Activated CD8-positive, alpha-beta T cell treated with anti-CD3 and anti-CD28 coated beads, Interleukin-2, amount 10 ng/mL, durations not matched to agents 7 days and 5 days (primary cell): ENCODE measurements at places on chromosomes 16 and 17. TPM values are rescaled to one million over a fixed set of nuclear protein-coding genes. Genes with fewer than 3 reads are reported as not detected.

- no peak for DNase-seq
Measured at GRCh38 chr16:74556375-74556922, 50.5 kb downstream of the GLG1 start.

Gene TBC1D26
- not detected for total RNA-seq

GRCh38 chr17:7204336-7204735, 15.3 kb downstream of the DLG4 start:
- DNase-seq: no peak

GRCh38 chr17:68516732-68517131, 4.5 kb downstream of the PRKAR1A start:
- DNase-seq: no peak

Gene GUCY2D
- not detected for total RNA-seq

GRCh38 chr16:56641166-56641565, 2.7 kb downstream of the MT1A start:
- DNase-seq: no peak
